Activated T-helper 9 cell treated with anti-CD3 and anti-CD28 coated beads, Interleukin-2, amount 50 U/mL, for 16 hours (primary cell): ENCODE measurements at places on chromosomes 6 and 20.

GRCh38 chr6:147033267-147033666, 170.9 kb upstream of the STXBP5 start:
- no peak for DNase-seq

- no peak for DNase-seq
Observed at GRCh38 chr20:47380481-47380880, 24.0 kb upstream of the ZMYND8 start.

- DNase-seq: no peak
Observed at GRCh38 chr6:82843291-82843885, 222.3 kb downstream of the UBE3D start.

DNA sequence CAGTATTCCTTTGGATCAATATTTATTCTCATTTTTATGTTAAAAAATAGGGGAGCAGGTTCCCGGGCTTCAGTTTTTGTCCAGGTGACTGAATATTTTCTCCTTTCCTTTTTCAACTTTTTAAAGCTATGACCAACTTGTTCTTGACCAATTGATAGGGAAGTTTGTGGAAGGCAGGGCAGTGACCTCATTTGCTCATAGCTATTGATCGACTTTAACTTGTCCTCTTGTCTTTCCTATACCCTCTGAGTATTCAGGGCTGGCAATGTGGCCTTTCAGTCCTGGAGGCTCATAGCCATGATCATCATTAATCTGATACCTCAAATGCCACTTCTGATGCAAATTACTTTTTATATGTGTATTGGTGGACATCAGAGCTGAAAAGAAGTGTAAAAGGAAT, 448.8 kb downstream of the KIF16B start:
- DNase-seq: no peak

- no peak for DNase-seq
Observed at GRCh38 chr6:129717277-129717676, 7.3 kb upstream of the ARHGAP18 start.

DNA sequence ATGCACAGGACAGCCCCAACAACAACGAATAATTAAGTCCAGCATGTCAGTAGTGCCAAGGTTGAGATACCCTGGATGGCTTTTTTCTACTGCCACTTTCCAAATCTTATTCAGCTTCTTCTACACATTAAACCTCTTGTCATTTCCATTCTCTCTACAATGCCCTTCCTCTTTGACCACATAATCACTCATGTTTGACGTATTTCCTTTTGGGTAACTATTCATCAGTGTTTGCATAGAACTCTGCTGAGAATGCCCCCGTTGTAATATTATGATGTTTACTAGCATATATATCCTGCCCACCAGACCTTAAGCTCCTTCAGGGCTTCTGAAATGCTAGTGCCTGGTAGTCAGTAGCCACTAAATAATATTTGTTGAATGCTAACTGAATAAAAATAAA, 515.3 kb upstream of the RNF217 start:
- no peak for DNase-seq
